ENCODE measurements at places on chromosomes 7 and 10.

DNA sequence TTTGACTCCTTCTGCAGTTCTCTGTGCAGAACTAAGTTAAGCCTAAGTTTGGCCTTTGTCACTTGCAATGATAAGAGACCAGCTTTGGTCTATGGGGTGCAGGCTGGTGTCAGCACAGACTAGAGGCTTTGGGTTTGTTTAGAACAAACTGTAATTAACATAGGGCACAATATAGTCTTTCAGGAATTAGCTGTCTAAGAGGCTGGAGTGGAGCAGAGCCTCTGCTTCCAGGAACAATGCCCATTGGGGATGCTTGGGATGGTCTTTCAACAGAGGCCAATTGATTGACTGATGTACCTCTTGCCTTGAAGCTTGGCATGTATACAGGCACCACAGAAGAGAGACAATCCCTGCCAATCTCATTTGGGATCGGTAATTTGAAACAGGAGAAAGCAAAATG, 4.7 kb downstream of the SUFU start:
- DNase-seq, result no peak

GRCh38 chr7:39252916-39253315, 275.2 kb downstream of the POU6F2 start:
- peak; percentile 96 for DNase-seq

- DNase-seq, result no peak
Observed at GRCh38 chr7:39666562-39666961, 43.2 kb downstream of the RALA start.

DNA sequence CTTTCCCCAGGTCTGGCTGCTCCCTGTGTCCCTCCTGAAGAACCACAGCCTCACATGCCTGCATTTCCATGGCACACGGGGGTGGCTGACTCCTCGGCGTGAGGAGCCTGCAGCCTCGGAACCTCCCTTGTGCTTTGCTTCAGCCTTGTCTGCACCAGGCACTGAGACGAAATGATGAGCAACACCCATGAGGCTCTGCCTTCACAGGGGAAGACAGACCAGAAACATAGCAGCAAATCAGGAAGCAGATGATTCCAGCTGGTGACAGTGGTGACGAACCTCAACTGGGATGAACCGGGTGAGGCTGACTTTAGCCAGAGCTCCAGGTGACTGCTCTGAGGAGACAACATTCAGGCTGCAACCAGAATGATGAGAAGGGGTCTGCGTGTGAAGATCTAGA, 84.5 kb upstream of the SMNDC1 start:
- DNase-seq, result peak; percentile 31

GRCh38 chr10:76921383-76922010, 716.1 kb downstream of the KCNMA1 start:
- DNase-seq, result no peak
